ENCODE measurements at places on chromosomes 3 and 15.

- no peak for DNase-seq
These were observed 2.6 kb downstream of the GP5 start for GRCh38 chr3:194396539-194396858.

GRCh38 chr3:107208100-107208499 lies 169.1 kb upstream of the CCDC54 start:
- no peak for DNase-seq

DNA sequence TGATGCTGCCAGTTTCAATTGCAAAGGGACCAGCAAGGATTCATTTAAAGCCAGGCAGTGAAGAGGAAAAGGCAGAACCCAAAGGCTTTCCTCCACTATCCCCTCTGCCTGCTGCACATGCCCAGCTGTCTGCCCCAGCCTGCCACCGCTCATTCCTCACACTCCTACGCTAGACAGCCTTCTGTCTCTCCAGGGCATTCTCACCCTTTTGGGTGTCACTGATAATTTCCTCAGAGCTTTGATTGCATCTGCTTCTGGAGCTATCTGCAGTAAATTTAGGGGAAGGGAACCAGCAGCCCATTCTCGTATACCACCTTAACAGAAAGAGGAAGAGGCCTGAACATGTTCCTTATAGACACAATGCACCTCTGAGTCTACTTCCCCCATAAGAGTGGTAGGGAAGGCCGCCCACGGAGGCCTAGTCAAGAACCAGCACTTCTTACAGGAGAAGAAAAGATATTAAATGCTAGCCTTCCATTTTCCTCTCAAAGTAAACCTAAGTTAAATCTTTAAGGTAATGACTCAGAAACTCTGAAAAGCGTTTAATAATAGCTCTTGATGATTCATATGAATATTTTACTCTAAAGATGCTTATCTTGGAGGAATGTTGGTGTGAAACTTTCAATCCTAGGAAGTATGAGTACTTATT lies 20.9 kb downstream of the NUDT16 start:
- no peak for DNase-seq

GRCh38 chr15:55319537-55320237 lies 665 bp downstream of the PIGB start:
- no peak for DNase-seq

- DNase-seq: no peak
These were observed 330.5 kb upstream of the KCNMB2 start for GRCh38 chr3:178205740-178206139.

GRCh38 chr3:128950223-128950938 lies 43.5 kb downstream of the CFAP92 start:
- peak; percentile 75 for DNase-seq

GRCh38 chr3:132773071-132773619 lies 50.9 kb upstream of the NPHP3 start:
- no peak for DNase-seq

DNA sequence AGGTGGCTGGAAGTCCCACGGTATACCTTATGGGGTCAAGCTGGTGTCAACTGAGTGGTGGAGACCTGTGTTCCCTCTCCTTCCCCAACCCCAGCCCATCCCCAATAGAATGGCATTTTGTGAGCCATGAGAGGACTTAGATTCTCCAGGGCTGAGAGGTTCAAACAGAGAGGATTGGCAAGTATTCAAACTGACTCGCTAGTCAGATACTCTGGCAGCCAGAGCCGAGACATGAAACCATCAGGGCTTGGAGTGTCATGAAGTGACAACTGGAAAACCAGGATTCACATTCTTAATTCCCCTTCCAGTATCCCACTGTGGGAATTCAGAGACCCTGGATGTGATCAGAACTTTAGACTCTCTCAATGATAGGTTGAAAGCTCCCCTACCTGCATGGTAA lies 159.4 kb upstream of the SNTN start:
- no peak for DNase-seq

GRCh38 chr15:53473886-53474285 lies 285.6 kb downstream of the WDR72 start:
- no peak for DNase-seq

DNA sequence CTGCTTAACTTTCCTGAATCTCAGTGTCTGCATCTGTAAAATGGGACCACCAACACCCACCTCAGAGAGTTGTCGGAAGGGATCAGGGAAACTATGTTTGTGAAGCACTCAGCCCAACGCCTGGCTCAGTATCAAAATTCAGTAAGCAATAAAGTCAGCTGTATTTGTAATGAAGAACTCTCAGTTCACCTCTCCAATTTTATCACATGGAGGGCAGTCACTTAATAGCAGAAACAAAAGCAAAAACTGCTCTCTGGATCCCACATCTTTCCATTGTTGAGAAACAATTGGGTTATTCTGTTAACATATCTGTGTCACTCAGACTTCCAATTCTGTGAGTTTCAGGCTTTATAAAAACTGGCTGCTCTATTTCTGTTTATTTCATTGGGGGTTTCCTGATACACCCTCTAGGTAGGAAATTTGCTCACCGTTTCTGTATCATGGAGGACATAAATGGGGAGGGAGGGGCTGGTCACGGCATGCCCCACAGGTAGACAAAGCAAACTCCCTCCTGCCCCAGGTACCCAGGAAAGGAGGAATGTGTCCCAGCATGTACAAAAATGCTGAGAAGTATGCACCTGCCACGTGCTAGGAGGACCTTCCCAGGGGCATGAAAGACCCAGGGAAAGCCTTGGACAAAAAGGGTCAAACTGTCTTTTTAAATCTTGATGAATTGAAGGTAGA lies 81.4 kb upstream of the LMOD3 start:
- no peak for DNase-seq

DNA sequence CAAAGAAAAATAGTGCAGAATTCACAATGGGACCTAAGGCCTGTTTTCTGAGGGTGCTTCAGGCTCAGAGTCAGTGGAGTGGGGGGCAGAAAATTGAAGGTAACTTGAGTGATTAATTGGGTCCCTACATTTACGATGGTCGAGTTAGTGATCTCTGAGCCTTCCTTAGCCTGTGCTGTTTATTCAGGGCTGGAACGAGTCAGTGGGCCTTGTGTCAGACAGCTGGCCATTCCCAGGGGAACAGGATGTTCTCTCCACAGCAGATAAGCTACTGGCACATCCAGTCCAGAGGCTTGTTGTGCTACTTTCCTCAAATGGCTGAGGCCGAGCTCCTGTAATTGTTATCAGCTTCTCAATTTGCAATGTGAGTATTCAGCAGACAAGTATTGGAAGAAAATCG lies 29.2 kb upstream of the CNTN3 start:
- DNase-seq: no peak

DNA sequence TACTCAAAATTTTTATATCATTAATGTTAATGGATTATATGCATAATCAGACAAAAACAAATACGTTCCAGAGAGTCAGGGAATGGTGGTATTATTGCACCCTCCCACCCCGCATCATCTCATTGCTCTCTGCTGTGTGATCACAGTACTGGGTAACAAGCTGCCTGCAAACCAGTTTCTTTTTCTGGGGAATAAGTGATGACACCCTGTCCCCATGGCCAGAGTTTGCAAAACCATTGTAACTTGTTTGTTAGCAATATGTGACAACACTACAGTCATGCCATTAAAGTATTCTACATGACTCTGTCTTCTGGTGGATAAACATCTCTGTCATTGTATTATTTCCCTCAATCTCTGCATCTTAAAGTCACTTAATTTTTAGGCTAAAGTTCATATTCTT lies 39.5 kb downstream of the ZBTB38 start:
- no peak for DNase-seq

DNA sequence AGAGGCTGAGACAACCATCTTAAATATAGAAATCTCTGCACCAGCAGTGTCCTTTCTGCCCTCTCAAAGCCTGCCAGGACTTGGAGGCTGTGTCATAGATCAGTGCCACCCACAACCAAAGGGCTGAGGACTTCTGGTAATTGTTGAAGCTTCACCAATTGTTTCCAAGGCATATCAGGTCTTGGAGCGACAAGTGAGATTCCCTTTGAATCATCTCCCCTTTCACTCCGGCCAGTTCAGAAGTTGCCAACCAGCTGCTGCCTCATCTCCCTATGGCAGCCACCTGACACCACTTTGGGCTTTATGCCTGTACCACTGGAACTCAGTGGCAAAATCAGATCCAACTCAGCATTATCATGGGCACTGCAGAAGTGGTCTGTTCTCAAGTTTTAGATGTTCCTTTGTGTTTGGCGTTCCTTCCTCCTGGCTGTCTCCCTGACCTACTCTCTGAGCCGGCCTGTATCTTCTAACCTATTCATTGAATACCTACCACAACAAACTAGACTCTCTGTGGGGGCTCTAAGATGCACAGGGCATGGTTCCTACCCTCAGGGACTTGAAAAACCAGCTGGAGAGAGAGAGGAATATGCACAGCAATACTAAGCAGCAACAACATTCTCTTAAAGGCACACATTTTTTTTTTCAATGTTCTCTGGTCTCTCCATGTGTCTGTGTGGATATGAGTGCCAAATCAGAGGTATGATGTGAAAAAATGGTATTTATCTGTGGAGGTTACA lies 90.8 kb upstream of the PFN2 start:
- no peak for DNase-seq

DNA sequence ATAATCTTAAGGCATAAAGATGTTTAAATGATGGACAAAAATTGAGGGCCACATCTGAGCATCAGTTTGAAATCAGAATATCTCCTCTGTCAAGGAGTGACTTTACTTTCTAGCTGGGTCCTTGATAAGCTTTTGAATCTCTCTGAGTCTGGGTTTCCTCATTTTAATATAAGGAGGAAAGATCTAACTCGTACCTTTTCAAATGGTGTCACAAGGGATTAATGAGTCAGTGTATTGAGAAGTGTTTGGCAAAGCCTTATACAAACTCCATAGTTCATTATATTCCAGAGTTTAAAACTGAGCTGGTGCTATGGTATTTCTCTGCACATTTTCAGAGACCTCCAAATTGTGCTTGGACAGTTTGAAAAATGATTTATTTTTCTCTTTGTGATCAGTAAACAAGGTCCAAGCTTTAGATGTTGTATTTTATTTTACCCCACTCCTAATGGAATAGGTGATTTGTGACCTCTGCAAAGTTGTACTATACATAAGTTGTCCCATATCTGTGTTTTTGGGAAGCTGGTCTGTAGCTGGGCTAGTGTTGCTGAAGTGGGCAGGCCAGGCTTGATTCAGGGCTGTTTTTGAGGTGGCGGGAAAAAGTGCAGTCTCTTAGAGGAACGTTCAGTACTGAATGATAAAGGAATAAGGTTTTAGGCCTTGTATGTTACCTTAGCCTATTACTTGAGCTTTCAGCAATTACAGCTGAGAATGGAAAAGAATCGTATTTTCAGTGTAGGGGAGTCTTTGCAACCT lies 5.6 kb downstream of the FNDC3B start:
- DNase-seq: no peak

DNA sequence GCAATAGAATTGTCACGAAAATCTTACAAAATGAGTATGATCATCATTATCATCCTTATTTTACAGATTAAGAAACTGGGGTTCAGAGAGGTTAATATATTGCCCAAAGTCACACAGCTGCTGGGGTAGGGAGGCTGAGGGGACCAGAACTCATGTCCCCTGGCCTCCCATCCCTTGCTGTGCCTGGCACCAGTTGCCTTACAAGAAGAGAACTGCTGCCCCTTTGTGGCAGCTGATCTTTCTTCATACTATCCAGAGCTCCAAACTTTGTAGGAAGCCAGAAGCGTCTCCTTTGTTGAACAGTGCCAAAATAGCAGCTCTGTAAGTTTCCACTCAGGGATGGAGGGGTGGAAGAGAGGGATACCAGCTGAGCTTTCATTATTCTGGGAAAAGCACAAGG lies 236.8 kb upstream of the TBC1D5 start:
- no peak for DNase-seq

DNA sequence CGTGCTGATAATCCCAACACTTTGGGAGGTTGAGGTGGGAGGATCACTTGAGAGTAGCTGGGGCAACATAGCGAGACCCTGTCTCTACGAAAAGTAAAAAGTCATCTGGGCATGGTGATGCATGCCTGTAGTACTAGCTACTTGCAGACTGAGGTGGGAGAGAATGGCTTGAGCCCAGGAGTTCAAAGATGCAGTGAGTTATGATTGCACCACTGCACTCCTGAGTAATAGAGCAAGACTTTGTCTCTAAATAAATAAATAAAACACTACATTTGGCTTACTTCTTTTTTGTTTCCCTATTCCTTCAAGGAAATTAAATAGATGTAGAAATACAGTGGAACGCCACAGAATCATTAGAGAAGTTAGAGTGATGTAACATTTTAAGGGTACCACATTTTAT lies 20.1 kb upstream of the LDHAL6B start:
- no peak for DNase-seq

GRCh38 chr3:5021116-5022092 lies 42.2 kb downstream of the BHLHE40 start:
- no peak for DNase-seq

GRCh38 chr3:191355406-191355805 lies 25.1 kb upstream of the UTS2B start:
- no peak for DNase-seq

- no peak for DNase-seq
These were observed 101.5 kb downstream of the RBMS3 start for GRCh38 chr3:29382409-29382808.

DNA sequence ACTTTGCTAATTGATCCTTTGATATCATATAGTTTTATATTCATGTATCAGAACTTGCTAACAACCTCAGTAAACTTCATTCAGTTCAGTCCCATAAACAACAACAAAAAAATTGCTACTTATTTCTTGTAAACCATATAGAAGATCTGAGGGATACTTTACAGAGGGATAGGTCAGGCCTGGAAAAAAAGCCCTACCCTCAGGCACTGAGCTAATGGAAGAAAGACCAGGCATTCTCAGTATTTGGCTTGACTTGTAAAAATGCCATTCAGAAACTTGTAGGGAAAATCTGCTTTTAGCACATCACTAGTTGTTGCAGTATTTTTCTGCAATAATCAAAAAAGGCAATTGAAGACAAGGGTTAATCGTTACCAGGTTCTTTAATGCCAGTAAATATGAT lies 33.1 kb downstream of the ARMC8 start:
- no peak for DNase-seq

DNA sequence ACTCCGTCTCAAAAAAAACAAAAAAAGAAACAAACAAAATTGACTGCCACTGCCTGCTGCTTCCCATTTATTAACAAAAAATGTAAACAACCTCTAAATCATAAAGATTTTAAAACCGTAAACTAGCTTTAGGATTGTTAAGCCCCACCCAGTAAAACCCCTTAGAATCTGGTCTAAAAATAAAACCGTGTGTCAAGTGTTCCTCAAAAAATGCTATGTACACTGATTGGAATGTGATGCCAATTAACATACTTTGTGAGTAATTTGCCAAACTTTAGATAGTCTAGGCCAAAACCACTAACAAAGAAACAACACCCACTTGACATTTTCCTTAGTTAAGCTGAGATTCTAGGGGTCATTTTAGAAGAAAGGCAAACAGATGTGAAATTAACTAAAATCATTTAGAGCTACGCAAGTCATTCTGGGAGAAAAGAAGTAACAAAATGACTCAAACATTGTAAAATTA lies 5.3 kb downstream of the RAF1 start:
- DNase-seq: no peak

DNA sequence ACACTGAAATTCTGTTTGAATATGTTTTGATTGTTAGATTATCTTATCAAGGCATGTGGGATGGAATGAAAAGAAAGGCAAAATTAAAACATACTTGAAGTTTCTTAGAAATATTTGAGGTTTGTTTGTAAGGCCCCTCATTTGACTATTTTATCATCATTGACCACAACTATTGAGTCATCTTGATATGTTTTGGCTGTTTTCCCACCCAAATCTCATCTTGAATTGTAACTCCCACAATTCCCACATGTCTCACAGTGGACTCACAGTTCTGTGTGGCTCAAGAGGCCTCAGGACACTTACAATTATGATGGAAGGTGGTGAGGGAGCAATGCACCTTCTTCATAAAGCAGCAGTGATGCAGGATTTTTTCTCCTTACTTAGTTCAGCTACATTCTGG lies 917.1 kb downstream of the PLOD2 start:
- no peak for DNase-seq

All from NCI-H1436 (cell line).